Substantia nigra (tissue), 51 donors: ENCODE measurements at places on chromosomes 11 and 22.

DNA sequence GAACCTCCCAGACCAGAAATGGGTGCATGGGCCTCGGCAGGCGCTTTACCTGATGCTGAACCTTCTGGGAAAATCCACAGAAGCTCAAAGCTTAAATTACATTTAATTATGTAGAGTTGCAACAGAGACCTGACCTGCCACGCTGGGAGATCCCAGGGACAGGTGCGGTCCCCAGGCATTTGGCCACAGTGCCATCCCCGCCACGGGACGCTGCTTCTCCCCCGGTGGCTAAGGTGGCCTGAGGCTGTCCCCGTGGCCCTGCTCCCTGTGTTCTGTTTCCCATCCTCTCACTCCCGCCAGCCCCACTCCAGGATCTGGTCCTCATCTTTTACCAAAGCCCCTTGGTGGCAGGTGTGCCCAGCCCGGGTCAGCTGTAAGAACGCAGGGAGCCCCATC is 39.6 kb downstream of the GRAMD4 start:
- no peak for DNase-seq

- no peak for DNase-seq
Observed at GRCh38 chr22:29661336-29661735, 57.9 kb downstream of the NF2 start.

GRCh38 chr11:130854483-130854882 is 61.8 kb downstream of the SNX19 start:
- DNase-seq: no peak

GRCh38 chr11:44608991-44609782 is 43.7 kb downstream of the CD82 start:
- no peak for DNase-seq

DNA sequence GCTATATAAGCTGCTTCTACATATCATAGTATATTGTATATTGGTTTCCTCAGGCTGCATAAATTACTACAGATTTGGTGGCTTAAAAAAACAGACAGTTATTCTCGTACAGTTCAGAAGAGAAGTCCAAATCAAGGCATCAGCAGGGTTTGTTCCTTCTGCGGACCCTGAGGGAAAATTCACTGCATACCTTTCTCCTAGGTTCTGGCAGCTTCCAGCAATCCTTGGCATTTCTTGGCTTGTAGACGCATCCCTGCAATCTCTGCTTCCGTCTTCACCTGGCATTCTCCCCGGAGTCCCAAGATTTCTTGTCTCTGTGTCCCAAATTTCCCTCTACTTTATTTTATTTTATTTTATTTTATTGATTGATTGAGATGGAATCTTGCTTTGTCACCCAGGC is 142.8 kb downstream of the COMMD9 start:
- no peak for DNase-seq

GRCh38 chr11:127564810-127565209 is 564.2 kb upstream of the KIRREL3 start:
- no peak for DNase-seq

GRCh38 chr22:49324527-49325491 is 502.9 kb downstream of the BRD1 start:
- no peak for DNase-seq

- DNase-seq: no peak
Observed at GRCh38 chr11:11580012-11580411, 41.8 kb downstream of the GALNT18 start.

- DNase-seq: no peak
Observed at GRCh38 chr11:109303342-109303741, 118.6 kb upstream of the C11orf87 start.

GRCh38 chr11:117814204-117814765 is 10.3 kb downstream of the FXYD2 start:
- no peak for DNase-seq

GRCh38 chr11:112366777-112367176 is 106.1 kb upstream of the PLET1 start:
- no peak for DNase-seq

DNA sequence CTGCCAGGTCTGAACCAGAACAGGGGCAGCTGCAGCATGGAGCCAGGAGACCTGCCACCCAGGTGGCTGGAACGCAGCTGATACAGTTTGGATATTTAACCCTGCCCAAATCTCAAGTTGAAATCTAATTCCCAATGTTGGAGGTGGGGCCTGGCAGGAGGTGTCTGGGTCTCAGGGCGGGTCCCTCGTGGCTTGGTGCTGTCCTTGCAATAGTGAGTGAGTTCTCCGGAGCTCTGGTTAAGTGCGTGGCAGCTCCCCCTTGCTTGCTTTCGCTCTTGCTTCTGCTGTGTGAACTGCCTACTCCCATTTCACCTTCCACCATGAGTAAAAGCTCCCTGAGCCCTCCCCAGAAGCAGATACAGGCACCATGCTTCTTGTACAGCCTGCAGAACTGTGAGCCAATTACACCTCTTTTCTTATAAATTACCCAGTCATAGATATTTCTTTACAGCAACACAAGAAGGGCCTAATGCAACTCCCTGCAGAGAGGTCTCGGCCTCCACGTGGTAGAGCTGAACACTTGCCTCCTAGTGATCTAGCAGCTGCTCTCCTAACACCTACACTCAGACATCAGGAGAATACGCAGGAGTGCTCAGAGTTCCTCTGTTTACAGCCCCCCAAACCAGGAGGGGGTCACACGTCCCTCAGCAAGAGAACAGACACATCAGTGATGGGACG is 203.7 kb downstream of the CTTN start:
- DNase-seq: no peak

DNA sequence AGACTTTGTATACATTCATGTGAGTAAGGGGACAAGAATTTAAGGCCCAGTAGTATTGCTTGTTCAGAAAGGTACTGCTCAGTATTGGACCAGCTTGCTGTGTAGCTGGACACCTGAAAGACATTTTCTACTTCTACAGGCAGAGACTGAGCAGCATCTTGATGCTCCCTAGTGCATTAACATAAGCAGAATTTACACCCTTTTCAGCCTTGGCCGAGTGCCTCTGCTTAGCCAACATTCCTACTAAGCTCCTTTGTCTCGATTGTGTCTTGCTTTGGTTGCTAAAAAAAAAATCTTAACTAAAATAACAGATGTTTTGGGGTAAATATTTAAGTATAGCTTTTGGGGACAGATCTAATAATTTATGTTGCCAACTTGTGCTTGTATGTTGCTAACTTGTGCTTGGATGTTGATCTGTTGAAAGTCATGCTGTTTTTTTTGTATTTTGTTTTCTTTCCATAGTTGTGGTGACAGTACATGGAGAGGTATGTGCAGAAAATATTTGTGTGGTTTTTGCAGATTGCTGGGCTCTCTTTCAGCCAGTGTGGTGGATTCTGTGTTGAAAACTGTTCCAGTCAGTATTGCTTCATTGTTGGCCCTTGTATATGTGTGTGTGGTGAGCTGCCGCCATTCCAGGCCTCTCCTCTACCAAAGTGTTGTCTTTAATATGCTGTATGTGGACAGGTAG is 3.7 kb downstream of the PTS start:
- no peak for DNase-seq

DNA sequence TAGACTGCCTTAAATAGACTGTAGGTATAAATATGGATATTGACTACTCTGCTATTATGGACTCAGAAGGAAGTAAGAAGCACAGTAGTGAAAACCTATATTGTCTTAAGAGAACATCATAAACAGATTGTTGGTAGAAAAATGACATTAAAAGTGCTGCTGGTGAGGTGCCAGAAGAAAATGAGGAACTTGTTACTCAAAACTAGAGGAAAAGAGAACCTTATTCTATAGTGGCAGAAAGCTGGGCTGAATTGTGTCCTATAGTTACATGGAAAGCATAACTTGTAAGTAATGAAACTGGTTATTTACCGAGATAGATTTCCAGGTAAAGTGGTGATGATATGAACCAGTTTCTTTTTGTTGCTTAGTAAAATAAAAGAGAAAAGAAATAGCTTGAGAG is 109.7 kb upstream of the CTSC start:
- DNase-seq: no peak

DNA sequence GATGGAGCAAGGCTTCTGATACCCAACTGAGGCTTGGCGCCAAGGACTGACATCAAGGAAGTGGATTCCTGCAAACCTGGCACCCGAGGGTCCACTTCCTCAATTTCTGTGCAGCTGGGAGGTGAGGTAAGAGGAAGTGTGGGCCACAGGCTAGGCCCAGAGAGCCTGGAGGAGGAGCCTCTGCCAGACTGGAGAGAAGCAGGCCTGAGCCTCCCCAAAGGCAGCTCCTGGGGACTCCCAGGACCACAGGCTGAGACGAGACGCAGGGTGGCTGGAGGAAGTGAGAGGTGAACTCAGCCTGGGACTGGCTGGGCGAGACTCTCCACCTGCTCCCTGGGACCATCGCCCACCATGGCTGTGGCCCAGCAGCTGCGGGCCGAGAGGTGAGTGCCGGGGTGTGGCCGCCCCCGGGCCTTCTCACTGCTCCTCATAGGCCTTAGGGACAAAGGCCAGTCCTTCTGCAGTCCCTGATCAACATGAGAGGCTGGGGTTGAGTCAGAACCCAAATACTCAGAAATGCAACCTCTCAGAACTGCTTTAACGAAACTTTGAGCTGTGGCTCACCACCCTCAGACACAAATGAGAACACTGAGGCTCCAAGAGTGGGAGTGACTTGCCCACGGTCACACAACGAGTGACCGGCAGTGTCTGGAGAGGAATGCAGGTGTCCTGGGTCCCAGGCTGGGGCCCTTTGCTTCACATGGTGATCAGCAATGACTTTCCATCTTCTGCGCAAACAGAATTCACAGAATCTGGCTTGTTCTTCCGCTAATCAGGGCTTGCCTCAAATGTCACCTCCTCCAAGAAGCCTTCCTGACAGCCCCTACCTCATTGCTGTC is at the start of gene NCF4:
Gene NCF4 (plus strand): TSS at position 186 of the 839 bp plus-strand sequence. CDS start 166 bp downstream, at position 352.
- DNase-seq: peak; percentile 22

GRCh38 chr11:65321828-65322485 is 7.3 kb downstream of the CDC42EP2 start:
- no peak for DNase-seq

- no peak for DNase-seq
Observed at GRCh38 chr11:69828971-69829344, 9.7 kb upstream of the FGF3 start.

DNA sequence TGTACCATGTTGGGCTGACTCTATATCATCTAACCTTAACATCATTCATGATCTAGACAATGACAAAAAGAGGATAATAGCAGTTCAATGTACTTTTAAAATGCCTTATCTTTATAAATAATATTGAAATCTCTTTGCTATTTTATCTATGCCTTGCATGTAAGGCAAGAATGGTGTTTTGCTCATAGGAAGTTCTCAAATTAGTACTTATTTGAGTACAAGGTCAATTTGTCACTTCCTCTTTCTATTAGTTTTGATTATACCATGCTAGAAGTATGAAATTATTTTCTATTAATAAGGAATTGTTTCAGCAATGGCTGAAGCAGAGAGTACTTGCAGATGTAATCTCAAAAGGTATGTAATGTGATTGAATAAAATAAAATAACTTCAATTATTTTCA is 1285.4 kb upstream of the TENM4 start:
- DNase-seq: no peak

DNA sequence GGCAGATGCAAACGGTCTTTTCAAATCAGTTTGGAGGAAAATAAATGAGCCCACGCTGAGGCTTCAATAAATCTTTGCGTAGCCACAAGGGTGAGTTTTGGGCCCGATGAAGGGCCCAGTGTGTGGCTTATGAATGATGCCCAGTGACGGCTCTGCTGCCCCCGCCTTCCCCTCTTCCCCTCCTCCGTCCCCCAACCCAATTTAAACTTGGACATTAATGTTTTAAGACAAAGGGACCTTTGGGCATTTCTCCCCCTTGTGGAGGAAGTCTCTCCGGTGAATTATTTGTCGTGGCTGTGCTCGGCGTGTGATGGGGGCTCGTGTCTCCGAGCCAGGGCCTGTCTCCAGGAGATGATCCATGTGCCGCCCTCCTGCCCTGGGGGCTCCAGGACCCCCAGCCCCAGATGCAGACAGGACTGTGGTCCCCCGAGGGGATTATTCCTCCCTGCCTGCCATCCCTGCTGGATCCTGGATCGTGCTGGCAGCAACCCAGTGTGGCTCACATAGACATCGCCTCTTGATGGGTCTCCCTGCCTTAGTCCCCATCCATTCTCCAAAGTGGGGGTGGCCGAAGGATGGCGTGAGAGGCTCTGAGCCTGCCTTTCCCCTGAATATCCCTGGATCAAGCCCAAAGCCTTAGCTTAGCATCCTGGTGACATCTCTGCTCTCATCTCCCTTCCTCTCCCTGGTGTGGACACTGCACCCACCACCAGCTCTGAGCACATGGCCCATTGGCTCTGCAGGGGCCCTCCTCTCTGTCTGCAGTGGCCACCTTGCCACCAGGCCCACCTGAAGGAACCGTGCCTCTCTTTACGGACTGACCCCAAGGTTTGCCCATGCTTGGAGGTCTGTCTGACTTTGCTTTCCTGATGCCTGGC is 56.4 kb downstream of the SMIM38 start:
- DNase-seq: no peak

- DNase-seq: no peak
Observed at GRCh38 chr11:34426766-34427185, 12.0 kb upstream of the CAT start.

- peak; percentile 62 for DNase-seq
Observed at GRCh38 chr11:110093407-110094297, 460 bp downstream of the ZC3H12C start.

DNA sequence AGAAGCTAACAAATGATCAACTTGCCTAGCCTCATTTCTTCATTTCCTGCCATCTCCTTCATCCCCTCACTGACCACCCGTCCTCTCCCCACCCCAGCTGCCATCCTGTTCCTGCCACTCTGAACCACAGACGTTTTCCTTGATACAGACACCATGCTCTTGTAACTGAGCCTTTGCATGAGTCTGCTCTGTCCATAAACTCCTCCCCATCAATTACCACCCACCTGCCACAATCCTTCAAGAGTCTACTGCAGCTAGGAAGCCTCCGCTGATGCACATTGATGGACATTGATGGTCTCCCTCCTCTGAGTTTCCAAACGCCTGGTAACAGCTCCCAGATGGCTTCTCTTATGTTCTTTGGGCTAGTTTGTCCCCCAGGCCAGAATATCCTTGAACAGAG is 193.8 kb downstream of the DBX1 start:
- DNase-seq: no peak

- DNase-seq: no peak
Observed at GRCh38 chr11:113730887-113731726, 25.0 kb upstream of the TMPRSS5 start.

- DNase-seq: no peak
Observed at GRCh38 chr22:28333088-28333487, 346.6 kb downstream of the TTC28 start.

GRCh38 chr22:45756558-45756957 is 84.9 kb downstream of the ATXN10 start:
- DNase-seq: no peak

- no peak for DNase-seq
Observed at GRCh38 chr11:120467627-120468026, 43.9 kb upstream of the GRIK4 start.

- peak; percentile 43 for DNase-seq
Observed at GRCh38 chr11:73335204-73335923, 27.3 kb downstream of the ARHGEF17 start.
